SJCRH30 (cell line): ENCODE measurements at places on chromosomes 7 and 10.

DNA sequence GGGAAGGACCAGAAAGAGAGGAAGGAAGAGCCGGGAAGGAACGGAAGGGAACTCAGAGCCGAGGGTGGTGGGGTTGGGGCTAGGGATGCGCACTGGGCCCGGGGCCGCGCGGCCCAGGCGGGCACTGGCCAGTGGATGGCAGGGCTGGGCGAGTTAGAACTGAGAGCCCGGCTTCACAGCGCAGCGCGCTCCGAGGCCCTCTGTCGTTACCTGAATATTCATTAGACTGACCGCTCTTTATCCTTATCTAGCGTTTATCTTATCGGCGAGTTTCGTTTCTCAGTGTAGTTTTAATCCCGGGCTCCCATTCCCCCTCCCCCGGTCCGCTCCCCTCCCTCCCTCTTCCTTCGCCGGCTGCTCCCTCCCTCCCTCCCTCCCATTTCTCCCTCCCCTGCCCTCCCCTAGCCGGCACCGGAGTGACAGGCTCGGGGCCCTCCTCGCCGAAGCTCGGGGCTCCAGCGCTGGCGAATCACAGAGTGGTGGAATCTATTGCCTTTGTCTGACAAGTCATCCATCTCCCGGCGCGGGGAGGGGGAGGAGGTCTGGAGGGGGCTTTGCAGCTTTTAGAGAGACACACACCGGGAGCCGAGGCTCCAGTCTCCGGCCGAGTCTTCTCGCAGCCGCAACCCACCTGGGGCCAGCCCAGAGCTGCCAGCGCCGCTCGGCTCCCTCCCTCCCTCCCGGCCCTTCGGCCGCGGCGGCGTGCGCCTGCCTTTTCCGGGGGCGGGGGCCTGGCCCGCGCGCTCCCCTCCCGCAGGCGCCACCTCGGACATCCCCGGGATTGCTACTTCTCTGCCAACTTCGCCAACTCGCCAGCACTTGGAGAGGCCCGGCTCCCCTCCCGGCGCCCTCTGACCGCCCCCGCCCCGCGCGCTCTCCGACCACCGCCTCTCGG lies at the start of gene PAX2:
Gene PAX2 (plus strand): TSS at position 596 of the 895 bp plus-strand sequence. CDS start 679 bp downstream, outside the sequence.
- DNase-seq: peak; percentile 72

- no peak for DNase-seq
These were observed 16.0 kb downstream of the RNF32 start for GRCh38 chr7:156656598-156656997.

- DNase-seq: no peak
These were observed 43.4 kb upstream of the COL13A1 start for GRCh38 chr10:69758310-69758728.

DNA sequence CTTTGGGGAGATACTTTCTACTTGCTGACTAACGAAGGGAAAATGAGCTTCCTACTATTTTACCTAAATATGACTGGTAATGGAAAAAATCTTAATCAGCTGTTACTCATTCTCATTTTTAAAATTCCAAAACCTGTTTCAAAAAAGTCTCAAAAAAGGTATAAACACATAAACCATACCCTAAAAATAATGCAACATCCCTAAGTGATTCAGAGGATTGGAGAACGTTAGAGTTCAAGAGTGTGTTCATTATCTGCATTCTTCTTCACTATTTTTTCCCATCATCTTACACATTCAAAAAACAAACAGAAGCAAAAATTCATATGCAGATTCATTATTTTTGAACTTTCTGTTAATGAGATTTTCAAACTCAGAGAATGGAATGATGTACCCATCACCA lies 150.4 kb upstream of the GNAI1 start:
- no peak for DNase-seq

GRCh38 chr7:23532490-23533237 lies 883 bp upstream of the TRA2A start:
- DNase-seq: no peak

DNA sequence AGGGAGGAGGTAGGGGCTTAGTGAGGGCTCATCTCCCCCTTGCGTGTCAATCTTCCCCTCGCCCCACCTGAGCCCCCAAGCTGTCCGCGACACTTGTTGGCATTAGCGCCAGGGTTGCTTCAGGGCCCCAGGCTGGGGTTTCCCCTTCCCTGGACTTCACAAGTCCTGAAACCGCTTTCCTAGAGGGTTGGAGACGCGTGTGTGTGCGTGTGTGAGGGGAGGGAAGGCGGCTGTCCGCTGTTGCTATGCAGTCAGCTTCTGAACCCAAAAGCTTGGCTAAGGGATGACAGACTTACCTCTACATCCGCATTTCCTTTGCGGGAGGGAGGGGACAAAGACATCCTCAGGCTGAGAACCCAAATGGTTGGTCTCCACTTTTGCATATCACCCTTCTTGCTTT lies 803 bp downstream of the GOLGA7B start:
- no peak for DNase-seq

DNA sequence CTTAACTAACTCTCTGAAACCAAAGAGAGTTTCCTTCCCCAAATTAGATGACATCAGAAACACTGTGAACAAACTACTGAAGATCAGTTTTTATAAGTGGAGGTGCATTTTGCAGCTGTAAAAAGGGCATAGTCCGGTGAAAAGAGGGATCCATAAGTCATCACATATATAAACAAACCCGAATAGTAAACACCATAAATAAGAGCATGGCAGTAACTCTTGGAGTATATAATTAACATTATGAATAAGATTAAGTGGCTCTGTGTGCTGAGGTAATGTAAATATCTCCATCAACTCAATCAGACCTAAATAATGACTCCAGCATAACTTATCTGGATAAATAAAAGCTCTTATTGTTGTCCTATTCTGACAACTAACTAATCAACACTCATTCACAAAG lies 43.0 kb upstream of the SHTN1 start:
- DNase-seq: no peak

GRCh38 chr10:61761825-61762217 lies 99.1 kb downstream of the CABCOCO1 start:
- DNase-seq: no peak

- no peak for DNase-seq
These were observed 104.1 kb downstream of the THSD7A start for GRCh38 chr7:11727864-11728263.

DNA sequence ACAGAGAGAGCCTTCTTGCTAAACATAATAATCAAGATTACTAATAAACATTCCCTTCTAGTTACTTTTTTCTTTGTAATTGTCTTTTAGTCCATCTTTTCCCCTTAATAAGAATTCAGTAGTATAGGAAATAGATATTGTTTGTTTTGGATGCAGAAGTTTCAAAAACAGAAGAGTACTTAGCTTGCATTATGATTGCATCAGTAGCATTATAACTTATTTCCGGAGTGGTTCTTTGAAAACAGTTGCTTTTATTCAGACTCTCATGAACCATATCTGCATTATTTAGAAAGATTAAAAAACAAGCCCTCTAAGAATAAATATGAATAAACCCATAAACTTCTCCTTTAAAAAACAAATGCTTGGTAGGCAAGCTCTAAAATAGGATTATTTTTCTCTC lies 34.0 kb upstream of the DKK1 start:
- DNase-seq: no peak

DNA sequence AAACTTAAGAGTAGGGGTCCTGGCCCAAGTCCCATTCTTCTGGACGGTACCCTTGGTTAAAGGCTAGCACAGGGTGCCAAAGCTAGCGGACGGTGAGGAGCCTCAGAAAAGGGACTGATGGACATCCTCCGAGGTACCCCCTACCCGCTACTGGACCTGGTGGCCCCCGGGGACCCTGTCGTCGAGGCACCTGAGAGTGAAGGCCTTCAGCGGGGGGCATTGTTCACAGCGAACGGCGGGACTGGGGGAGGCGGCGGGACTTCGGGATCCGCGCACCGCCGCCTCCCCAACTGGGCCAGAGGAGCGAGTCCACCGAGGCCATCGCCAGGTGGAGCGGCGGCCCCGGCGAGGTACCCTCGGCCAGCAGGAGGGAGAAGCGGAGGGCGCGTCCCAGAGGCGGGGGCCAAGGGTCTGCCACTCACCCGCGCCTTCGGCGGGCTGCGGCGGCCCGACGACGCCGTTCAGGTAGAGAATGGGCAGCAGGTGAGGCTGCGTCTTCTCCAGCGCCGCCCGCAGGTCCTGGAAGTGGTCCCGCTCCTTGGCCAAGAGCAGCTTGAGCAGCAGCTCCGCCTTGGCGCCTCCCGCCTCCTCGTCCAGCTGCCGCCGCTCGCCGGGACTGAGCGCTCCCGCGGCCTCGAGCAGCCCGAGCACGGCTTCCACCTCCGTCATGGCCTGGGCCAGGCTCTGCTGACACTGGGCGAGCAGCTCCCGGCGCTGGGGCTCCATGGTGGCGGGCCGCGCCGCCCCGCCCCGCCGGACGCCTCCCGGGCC lies 575 bp downstream of the DLG5 start:
- peak; percentile 45 for DNase-seq

DNA sequence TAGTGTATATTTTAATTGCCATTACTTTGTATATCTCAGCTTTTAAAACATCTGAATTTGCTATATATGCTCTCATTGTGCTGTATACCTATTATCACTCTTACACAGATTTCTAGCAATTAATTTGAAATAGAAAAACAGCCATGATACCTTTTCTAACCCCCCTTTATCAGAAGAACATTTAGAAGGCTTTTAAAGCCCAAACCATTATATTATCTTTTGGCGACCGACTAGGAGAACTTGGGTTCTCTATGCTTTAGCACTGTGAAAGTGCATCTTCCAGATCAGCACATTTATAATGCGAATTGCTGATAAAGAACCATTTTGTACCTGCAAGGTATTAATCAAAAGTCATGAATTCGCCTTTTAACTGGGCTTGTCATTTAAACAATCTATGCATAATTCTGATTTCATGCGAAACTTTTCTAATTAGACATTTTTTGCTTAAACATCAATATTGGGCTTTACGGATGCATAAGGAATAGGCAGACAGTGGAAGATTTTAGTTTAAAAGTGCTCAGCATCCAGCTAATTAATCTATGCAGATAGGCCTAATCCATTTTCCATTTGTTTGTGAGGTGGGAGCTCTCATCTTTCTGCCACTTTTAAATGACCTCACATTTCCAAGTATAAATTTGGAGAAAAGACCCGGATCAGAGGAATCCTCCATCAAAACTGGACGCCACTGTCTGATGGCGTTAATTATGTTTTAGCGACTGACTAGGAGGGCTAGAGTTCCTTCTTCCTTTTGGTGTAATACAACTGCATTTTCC lies 1.2 kb upstream of the MLLT10 start:
- DNase-seq: peak; percentile 18

DNA sequence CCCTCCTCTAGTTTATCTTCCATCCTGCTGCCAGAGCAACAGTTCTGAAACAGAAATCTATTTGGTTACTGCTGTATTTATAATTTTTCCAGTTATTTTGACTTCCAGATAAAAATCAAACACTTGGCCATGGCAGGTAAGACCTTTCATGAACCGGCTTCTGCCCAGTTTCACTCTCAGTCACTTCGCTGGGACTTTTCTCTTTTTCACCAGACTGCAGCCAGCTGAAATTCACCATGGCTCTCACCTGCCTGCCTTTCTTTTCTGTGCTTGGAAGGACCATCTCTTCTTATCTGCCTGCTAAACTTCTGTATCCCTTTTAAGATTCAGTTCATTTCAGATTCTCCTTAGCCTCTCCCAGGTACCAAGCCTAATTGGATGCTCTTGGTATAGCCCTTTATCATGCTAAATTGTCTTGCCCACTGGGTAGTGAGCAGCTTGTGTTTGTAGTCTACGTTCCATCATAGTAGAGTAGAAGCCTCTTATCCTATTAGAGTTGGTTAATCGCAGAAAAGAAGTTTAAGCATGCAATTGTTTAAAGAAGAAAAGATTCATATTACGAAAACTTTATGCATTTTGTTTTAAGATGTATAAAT lies 71.7 kb downstream of the TAF3 start:
- no peak for DNase-seq

- no peak for DNase-seq
These were observed 27.6 kb downstream of the ABCC2 start for GRCh38 chr10:99809931-99810615.

GRCh38 chr10:59007307-59008025 lies 169.0 kb upstream of the PHYHIPL start:
- DNase-seq: no peak

GRCh38 chr10:78415111-78415510 lies 381.4 kb downstream of the RPS24 start:
- no peak for DNase-seq

- DNase-seq: no peak
These were observed 407.7 kb downstream of the SH2D4B start for GRCh38 chr10:80945264-80945880.

DNA sequence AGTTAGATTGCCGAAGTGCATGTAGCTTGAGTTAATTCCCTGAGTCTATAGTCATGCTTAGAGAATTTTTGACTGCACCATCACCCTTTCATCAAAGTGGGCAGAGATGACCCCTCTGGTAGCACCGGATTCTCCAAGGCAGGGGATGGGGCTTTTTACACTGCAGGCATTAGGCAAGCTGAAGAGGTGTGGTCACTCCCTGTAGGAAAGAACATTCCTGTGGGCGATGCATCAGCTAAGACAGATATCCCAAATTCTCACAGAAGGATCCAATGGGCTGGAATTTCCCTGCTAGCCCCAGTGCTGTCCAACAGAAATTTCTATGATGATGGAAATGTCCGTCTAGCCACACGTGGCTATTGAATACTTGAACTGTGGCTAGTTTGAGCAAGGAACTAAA lies 118.2 kb downstream of the ADAM12 start:
- no peak for DNase-seq

GRCh38 chr7:135784013-135784412 lies 35.4 kb upstream of the FAM180A start:
- DNase-seq: no peak

DNA sequence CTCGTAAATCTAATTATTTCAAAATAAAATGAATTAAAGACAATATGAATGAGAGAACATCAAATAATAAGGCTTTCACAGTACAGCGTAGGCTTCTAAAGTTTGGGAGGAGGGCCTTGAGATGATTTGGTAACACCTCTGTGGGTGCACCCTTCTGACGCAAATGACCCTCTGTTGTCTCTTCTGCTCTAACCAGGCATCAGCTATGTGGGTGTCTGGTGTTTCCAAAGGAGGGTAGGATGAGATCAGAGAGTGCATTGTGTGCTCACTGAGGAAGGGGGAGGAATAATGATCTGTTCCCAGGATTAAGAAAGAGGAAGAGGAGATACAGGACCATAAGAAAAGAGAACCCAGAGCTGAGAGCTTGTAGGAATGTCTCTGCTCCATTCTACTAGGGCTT lies 420.4 kb downstream of the SDK1 start:
- no peak for DNase-seq

DNA sequence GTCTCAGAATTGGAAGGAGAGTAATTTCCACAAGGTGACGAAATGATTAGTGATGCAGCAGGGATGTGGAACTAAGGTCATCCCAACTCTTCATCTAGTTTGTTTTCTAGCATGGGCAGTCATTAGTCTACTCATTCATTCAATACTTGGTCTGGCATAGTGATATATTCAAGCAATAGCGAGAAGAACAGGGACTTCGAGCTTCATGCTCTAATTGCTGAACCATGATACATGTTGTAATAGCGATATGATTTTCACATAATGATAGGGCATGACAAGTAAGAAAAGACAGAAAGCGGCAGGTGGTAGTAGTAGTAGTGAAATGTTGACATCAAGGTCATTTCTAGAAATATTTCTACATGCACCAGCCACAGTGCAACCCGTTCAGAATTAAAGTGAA lies 652.1 kb downstream of the PHTF2 start:
- peak; percentile 9 for DNase-seq

GRCh38 chr10:78212060-78212785 lies 178.6 kb downstream of the RPS24 start:
- DNase-seq: peak; percentile 19
